Retinal pigment epithelial cell (primary cell): ENCODE measurements at places on chromosomes 2 and 18.

DNA sequence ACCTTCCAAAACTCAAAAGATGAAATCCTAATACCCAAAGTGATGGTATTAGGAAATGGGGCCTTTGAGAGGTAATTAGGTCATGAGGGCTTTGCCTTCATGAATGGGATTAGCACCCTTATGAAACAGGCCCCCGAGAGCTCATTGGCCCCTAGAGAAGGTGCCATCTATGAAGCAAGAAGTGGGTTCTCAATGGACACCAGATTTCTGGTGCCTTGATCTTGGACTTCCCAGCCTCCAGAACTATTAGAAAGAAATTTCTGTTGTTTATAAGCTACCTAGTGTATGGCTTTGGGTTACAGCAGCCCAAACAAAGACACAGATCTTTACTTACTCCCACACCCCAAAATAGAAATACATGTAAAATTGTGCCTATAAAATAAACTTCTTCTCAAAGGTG, 45.4 kb downstream of the SOCS6 start:
- no peak for DNase-seq

DNA sequence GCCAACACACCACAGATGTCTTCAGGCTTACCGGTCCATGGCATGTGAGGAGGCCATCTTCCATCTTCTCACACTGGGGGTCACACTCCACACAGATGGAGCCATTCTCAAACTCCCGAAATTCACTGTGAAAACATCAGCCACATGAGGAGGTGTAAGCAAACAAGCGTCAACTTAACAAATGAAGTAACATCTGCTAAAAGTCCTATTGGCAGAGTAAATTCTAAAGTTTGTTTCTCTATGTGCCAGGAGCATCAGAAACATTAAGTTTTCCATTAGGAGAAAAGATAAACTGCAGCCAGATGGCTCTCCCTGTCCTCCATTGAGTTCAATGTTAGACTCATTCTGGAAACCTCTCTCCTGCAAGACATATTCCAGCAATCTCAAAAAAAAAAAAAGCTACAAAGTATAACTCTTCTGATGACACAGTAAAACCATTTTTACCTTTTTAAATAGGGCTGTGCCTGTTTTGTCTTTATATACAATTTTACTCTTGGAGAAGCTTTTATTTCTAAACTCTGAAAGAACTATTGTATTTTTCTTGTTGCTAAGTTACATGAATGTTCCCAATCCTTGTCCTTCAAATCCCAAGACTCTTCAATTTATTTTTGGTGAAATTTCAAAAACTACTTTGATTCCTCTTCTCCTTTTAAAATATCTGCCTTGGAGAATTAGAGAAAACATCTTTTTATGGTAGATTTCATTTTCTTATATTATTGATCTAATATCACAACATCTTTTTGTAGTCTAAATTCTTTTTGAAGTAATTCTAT, 865.3 kb downstream of the ERBB4 start:
- DNase-seq: no peak

DNA sequence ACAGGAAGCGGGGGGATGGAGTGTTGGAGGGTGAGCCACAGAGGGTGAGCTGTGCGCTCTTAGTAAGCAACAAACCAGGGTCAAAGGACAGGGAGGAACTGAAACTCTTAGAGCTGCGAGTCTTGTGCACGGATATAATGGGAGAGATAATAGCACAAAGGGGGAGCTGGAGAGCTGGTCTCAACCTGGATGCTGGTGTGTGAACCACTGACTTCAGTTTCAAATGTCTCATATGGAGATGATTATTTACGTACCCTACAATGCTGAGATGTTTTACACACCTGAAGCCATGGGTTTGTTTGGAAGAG, 35.9 kb downstream of the PTGR3 start:
- no peak for DNase-seq

DNA sequence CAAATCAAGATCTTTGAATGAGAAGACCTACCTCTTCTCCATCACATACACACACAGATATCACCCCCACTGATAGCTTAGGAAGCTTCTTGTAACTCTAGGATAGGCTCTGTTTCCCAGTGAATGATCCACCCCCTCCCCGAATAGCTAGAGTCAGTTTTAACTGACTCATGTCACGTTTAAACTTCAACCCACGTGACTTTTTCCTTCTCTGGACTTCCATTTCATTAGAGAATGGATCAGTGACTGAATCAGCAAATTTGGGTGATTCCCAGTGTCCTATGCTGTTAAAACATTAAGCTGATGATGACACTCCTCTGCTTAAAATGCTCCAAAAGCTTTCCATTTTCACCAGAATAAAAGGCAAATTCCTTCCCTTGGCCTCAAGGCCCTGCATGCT, 185.9 kb upstream of the LHCGR start:
- no peak for DNase-seq

DNA sequence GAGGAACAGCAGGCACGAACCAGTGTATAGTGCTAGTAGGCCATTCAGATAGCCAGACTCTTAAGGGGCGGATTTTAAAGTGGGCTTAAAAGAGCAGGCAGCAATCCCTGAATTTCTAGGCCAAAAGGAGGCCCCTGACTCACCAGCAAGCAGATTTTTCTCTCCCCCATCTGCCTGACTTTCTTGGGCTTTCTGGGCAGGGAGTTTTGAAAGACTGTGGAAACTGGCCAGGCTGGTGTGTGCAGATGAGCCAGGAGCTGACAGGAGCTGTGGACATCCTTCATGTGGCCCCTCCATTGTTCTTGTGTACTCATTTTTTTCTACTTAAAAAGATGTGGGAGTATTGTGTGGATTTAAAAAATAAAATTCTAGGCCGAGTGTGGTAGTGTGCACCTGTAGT, 59.0 kb downstream of the GLI2 start:
- DNase-seq: no peak

- DNase-seq: no peak
Observed at GRCh38 chr2:101017371-101017770, 15.3 kb downstream of the RPL31 start.

DNA sequence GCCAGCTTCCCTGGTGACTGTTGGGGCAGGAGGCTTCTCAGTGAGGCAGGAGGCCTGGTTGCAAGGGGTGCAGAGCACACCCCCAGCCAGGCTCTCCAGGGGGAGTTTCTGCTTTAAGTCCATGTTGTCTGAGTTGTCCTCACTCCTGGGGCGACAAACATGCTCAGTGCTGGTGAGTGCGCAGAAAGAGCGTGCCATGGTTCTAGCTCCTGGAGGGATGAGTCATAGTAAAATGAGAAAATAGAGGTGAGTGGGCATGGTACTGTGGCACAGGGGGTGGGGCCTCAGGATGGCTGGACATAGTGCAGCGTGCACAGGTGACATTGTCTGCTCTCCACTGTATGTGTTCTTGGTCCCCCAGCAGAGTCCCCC, 457.2 kb upstream of the HS6ST1 start:
- no peak for DNase-seq

DNA sequence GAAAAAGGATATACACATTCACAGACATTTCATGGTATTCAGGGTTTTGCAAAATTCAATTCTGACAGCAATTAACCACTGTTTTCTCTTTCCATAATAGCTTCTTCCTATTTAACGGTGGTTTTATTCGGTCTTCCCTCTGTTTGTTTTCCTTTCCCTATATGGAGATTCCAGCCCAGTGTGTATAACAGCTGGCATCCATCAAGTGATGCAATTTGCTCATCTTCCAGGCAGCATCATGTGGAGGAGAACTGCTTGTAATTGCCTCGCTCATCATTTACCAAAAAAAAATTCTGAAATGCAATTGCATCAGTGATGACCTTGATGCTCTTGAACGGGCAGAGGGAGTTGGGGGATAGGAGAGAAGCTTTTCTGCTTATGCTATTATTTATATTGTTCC, 165.9 kb upstream of the PGAP1 start:
- DNase-seq: no peak
